Small intestine (tissue), 16 donors: ENCODE measurements at places on chromosomes 11 and 22. TPM values are rescaled to one million over a fixed set of nuclear protein-coding genes. Genes with fewer than 3 reads are reported as not detected.

- H3K36me3 ChIP-seq: no peaks in the 10 kb centered on the region
- no peak for DNase-seq
- no peaks in the 10 kb centered on the region for H3K4me1 ChIP-seq
- H3K27me3 ChIP-seq: no peaks in the 10 kb centered on the region
- no peak overlapping the region for H3K27ac ChIP-seq
Observed at GRCh38 chr11:41400124-41400523, 59.3 kb downstream of the LRRC4C start.

DNA sequence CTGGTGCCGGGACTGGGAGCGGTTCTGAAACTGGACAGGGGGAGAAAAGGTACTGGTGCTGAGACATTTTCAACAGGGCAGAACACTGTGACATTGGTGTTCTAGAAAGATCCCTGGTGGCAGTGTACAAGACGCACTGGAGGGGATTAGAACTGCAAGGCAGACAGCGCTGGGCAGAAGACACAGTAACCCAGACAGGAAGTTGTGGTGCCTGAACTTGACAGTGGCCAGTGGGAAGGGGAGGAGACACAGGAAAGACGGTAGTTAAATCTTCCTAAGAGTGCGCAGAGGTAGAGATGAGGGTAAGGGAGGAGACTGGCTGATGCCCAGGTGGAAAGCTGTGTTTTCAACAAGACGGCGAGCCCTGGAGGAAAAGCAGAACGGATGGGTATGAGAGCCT lies 24.5 kb downstream of the FAM227A start:
- no peaks in the 10 kb centered on the region for H3K27me3 ChIP-seq
- H3K4me1 ChIP-seq: no peaks in the 10 kb centered on the region
- H3K36me3 ChIP-seq: no peaks in the 10 kb centered on the region
- no peak for DNase-seq
- H3K4me3 ChIP-seq: no peak overlapping the region
- no peak overlapping the region for H3K27ac ChIP-seq

DNA sequence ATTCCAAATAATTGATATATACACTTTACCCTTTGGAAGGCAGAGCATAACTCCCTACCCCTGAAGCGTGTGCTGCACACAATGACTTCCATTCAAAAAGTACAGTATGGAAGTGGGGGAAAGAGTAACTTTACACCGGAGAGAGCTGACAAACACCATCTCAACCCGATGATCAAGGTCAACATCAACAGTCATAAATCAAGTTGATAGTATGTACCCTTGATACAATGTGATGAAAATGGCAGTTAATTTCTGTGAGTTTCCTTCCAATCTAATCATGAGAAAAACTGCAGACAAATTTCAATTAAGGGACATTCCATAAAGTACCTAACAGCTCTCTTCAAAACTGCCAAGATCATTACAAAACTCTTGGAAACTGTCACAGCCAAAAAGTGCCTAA lies 6.0 kb upstream of the DEUP1 start:
- no peak overlapping the region for H3K4me3 ChIP-seq
- H3K27ac ChIP-seq: no peak overlapping the region
- H3K4me1 ChIP-seq: no peaks in the 10 kb centered on the region
- no peak for DNase-seq
- H3K36me3 ChIP-seq: no peaks in the 10 kb centered on the region
- no peaks in the 10 kb centered on the region for H3K27me3 ChIP-seq

DNA sequence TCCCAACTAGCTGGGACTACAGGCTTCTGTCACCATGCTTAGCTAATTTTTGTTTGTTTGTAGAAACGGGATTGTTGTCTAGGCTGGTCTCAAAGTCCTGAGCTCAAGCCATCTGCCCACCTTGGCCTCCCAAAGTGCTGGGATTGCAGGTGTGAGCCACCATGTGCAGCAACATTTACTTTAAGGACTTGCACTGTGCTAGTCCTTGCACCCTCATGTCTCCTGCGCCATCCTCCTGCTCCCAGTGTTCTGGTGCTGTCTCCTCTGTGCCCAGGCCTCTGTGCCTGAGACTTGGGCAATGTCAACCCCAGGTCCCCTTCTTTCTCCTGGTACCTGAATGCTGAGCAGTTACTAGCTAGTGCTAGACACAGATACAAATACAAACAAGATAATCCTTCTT lies 26.7 kb downstream of the WEE1 start:
- no peak overlapping the region for H3K4me3 ChIP-seq
- peaks cover 9% of the 10 kb centered on the region for H3K4me1 ChIP-seq
- no peak for DNase-seq
- no peak overlapping the region for H3K27ac ChIP-seq

GRCh38 chr11:132126973-132127899 lies 756.8 kb downstream of the NTM start:
- H3K36me3 ChIP-seq: no peaks in the 10 kb centered on the region
- no peak overlapping the region for H3K27ac ChIP-seq
- H3K27me3 ChIP-seq: no peaks in the 10 kb centered on the region
- no peak overlapping the region for H3K4me3 ChIP-seq
- peak; percentile 28 for DNase-seq

- H3K4me1 ChIP-seq: no peaks in the 10 kb centered on the region
- H3K27me3 ChIP-seq: no peaks in the 10 kb centered on the region
- H3K27ac ChIP-seq: no peak overlapping the region
- H3K4me3 ChIP-seq: no peak overlapping the region
Observed at GRCh38 chr11:131653260-131653659, 282.8 kb downstream of the NTM start.

DNA sequence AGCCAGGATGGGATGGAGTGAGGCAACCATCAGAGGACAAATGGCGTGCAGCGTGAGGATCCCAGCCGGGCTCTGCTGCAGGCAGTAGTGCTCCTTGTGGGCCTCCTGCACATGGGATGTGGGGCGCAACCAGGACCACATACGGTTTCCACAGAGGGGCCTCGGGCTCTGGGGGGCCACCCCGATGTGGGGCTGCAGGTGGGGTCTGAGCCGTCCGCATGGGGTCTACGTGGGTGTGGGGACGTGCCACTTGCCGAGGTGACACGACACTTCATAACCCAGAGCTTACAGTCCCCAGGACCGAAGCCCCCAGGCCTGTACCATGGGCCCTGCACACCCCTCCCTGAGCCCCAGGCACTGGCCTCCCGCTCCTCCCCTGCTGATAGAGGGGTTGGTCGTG lies 10.8 kb downstream of the TTLL8 start:
- no peak overlapping the region for H3K4me3 ChIP-seq
- no peaks in the 10 kb centered on the region for H3K4me1 ChIP-seq
- H3K27me3 ChIP-seq: no peaks in the 10 kb centered on the region
- DNase-seq: no peak
- no peak overlapping the region for H3K27ac ChIP-seq
- no peaks in the 10 kb centered on the region for H3K36me3 ChIP-seq

GRCh38 chr11:114348200-114349191 lies 51.8 kb downstream of the C11orf71 start:
- DNase-seq: peak; percentile 70
- no peaks in the 10 kb centered on the region for H3K27me3 ChIP-seq
- no peak overlapping the region for H3K4me3 ChIP-seq

GRCh38 chr11:6628526-6628925 lies 9.3 kb upstream of the TPP1 start:
- no peak for DNase-seq
- H3K36me3 ChIP-seq: no peaks in the 10 kb centered on the region
- no peak overlapping the region for H3K27ac ChIP-seq
- peaks cover 2% of the 10 kb centered on the region for H3K4me1 ChIP-seq

DNA sequence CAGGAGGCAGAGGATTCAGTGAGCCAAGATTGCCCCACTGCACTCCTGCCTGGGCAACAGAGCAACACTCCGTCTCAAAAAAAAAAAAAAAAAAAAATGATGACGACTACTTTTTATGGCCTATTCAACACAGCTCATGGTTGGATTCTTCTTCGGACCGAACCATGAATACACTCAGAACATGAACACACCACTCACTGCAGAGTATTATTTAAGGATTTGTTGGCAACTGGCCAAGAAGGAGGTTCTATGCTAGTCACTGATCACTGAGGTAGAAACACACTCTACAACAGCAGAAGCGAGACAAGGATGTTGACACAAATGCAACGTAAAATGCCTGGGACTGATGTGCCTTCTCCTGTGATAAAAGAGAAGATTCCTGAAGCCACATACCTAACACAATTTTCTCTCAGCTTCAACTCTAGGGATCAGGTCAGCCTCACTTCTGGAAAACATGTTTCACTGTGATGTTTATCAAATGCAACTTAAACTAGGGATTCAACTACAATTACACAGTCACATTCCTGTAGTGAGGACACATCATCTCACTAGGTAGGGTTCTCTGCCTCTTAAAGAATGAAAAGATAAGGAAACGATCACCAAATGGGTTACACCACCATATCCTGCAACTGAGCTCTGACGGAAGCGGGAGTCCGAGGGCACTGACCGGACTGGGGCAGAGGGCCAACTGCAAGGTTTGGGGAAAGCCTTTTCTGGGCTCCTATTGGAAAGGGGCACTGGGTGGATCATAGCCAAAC lies 82.5 kb downstream of the SGSM3 start:
- no peak overlapping the region for H3K4me3 ChIP-seq
- peaks cover 3% of the 10 kb centered on the region for H3K36me3 ChIP-seq
- H3K4me1 ChIP-seq: no peaks in the 10 kb centered on the region
- no peak for DNase-seq

DNA sequence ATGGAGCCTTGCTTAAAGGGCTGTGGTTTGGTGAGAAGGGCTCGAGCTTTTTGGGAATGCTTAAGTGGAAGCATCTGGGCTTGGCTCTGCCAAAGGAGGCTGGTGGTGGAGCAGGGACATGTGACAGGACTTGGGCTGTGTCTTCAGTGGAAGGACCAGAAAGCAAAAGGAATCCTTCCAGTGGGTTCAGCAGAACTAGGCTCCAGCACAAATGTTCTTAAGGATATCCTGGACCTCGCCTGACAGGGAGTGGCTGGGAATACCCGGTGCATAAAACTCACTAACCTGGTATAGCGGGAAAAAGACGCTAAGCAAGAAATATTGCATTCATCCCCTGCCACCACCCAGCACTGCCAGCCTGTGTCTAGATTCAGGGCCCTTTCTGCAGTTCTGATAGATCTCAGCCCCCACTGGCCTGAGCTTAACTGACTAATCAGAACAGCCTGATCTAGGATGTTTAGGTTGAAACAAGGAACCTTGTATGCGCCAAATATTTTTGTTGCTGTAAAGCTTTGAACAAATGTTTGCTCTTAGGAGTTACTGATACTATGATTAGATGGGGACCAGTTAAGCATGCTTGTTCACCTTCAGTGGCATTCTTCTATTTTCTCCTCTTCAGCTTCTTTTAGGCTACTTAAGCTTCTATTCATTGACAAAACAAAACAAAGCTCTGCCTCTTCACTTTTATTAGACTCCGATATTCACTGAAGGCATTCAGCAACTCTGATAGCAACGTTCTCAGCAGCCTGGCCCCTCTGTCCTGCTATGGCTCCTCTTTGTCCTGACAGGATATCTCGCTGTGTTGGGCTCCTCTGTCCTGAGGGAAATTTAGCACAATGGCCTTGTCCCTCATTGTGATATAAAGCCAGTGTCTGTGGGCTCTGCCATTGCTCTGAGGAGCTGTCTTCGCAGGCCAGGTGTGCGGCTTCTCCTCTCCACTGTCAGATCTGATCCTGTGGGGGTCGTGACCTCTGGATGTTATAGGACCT lies 25.0 kb downstream of the PPFIBP2 start:
- no peaks in the 10 kb centered on the region for H3K36me3 ChIP-seq
- H3K4me1 ChIP-seq: peaks cover 2% of the 10 kb centered on the region
- H3K27me3 ChIP-seq: no peaks in the 10 kb centered on the region
- no peak overlapping the region for H3K27ac ChIP-seq
- DNase-seq: peak; percentile 32

DNA sequence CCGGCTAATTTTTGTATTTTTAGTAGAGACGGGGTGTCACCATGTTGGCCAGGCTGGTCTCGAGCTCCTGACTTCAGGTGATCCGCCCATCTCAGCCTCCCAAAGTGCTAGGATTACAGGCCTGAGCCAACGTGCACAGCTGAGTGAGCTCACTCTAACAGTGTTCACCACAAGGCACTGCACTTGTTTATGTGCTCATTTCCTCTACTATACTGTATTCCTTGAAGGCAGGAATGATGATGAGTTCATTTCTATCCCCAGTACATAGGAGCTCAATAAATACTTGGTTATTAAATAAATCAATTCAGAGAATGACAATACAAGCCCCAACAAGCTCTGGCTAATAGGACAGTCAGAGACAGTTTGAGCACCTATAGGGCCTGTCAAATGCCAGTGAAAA lies 29.1 kb downstream of the ALG8 start:
- peaks cover 22% of the 10 kb centered on the region for H3K36me3 ChIP-seq
- DNase-seq: no peak

- no peaks in the 10 kb centered on the region for H3K36me3 ChIP-seq
- H3K27ac ChIP-seq: peak overlapping the region; percentile 15
- H3K4me3 ChIP-seq: no peak overlapping the region
- H3K4me1 ChIP-seq: no peaks in the 10 kb centered on the region
Observed at GRCh38 chr11:15665368-15665871, 550.7 kb downstream of the INSC start.

DNA sequence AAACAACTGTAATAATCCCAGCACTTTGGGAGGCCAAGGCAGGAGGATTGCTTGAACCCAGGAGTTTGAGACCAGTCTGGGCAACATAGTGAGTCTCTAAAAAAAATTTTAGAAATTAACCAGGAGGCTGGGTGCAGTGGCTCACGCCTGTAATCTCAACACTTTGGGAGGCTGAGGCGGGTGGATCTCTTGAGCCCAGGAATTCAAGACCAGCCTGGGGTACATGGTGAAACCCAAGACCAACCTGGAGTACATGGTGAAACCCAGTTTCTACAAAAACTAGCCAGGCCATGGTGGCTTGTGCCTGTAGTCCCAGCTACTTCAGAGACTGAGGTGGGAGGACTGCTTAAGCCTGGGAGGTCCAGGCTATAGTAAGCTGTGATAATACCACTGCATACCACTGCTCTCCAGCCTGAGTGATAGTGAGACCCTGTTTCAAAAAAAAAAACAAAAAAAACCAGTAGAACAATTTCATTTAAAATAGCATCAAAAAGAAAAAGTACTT lies 11.2 kb downstream of the PI4KA start:
- no peaks in the 10 kb centered on the region for H3K36me3 ChIP-seq
- no peaks in the 10 kb centered on the region for H3K27me3 ChIP-seq

GRCh38 chr11:47626234-47626633 lies 16.1 kb downstream of the MTCH2 start:
- no peaks in the 10 kb centered on the region for H3K4me1 ChIP-seq
- no peak overlapping the region for H3K4me3 ChIP-seq
- peaks cover 27% of the 10 kb centered on the region for H3K36me3 ChIP-seq
- H3K27ac ChIP-seq: no peak overlapping the region
- DNase-seq: no peak

DNA sequence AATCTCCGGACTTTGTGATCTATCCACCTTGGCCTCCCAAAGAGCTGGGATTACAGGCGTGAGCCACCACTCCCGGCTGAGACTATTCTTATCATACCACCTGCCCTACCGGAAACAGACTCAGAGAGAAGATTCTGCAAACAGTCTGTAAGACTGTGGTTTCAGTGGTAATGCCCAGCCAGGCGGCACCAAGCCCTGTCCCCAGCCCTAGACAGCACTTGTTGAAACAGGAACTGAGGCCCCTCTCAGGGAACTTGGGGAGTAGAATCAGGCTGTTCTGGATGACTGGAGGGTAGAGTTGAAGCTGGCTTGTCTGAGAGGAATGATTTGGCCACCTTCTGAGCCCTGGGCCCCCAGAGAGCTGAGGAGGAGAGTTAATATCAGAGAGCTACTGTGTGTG lies 1.3 kb upstream of the INSC start:
- peaks cover 3% of the 10 kb centered on the region for H3K27me3 ChIP-seq
- no peaks in the 10 kb centered on the region for H3K4me1 ChIP-seq
- no peak for DNase-seq
- no peaks in the 10 kb centered on the region for H3K36me3 ChIP-seq

The TSGA10IP gene
- not detected for polyA plus RNA-seq

The TM7SF2 gene
- 21.1 TPM for polyA plus RNA-seq

The GAB4 gene
- polyA plus RNA-seq: not detected

The LDHAL6A gene
- 0.04 TPM for polyA plus RNA-seq
